ENCODE measurements at places on chromosomes 13 and 19.

- DNase-seq: peak; percentile 91
Measured at GRCh38 chr13:30744056-30744680, 8.8 kb downstream of the ALOX5AP start.

DNA sequence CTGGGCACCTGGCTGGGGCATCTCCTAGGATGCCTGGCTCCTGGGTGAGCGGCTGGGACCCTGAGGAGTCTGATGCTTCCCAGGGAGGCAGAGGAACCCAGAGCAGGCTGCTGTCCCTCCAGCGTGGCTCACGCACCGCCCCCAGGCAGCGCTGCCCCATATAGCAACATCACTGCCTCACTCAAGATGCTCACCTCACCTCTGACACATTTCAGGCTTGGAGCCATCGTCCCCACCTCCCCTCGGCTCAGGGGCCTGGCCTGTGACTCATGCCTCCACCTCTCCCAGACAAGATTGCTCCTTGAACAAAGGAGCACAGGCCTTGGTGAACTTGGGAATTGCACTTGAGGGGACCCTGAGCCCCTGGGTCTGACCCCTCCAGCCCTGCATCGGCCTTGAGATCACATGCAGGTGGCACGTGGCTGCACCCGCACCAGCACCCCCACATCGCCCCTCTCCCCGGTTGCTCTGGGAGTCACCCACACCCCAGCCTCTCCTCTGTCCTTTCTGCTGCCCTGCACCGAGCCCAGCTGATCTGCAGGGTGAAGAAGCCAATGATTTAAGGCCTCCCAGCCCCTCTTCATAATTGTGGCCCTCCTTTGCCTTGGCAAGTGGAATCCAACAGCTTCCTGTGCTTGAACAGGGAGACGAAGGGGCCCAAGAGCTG, 11.2 kb downstream of the CEBPA start:
- no peak for DNase-seq

DNA sequence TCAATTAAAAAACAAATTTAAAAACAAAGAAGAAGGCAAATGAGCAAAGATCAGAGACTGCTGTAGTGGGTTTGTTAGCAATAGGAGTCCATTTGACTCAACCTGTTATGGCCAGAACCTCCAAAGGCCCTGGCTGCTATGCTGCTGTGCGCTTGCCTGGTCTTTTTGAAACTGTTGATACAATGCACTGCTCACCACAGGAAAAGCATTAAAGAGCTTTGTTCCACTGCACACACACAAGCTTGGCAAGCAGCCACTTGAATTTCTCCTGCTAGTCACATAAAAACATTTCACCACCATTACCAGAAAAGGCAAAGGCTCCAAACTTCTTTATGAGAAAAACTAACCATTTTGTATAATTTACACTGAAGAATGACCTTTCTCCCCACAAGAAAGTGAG, 132.2 kb downstream of the FREM2 start:
- no peak for DNase-seq

DNA sequence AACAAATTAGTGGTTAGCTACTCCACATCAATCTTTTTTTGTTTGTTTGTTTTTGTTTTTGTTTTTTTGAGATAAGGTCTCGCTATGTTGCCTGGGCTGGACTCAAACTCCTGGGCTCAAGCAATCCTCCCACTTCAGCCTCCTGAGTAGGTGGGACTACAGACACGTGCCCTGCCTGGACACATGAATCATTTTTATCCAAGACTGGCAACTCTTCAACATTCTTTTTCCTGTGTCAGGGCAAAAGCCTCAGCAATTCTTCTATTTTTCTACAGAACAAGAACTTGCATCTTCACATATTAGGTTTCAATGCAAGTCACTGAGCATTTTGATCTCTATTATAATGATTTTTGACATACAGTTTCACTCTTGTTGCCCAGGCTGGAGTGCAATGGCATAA, 76.8 kb upstream of the LRCH1 start:
- DNase-seq: no peak

- no peak for DNase-seq
Measured at GRCh38 chr13:73548449-73548848, 489.6 kb downstream of the KLF5 start.

DNA sequence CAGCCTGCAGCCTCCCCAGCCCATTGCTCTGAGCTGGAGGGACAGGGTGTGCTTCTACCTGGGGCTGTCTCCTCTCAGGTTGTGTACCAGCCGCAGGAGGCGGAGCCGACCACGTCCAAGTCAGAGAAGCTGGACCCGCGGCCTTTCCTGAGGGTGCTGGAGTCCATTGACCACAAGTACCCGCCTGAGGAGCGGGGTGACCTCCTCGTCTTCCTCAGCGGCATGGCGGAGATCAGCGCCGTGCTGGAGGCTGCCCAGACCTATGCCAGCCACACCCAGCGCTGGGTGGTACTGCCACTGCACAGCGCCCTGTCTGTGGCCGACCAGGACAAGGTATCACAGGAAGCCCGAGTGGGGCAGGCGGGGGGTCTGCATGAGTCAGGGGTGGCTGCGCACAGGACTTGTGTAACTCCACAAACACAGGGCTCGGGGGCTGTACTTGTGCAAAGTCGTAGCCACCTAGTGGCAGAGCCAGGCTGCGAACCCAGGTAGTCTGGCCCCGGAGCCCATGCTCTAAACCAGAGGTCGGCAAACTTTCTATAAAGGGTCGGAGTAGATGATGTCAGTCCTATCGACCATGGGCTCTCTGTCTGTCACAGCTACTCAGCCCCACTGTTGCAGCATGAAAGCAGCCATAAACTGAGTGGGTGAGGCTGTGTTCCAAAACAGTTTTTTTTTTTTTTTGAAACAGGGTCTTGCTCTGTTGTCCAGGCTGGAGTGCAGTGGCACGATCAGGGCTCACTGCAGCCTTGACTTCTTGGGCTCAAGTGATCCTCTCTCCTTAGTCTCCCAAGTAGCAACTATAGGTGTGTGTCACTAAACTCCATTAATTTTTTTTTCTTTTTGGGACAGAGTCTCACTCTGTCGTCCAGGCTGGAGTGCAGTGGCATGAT, 8.9 kb downstream of the DHX34 start:
- DNase-seq: no peak

DNA sequence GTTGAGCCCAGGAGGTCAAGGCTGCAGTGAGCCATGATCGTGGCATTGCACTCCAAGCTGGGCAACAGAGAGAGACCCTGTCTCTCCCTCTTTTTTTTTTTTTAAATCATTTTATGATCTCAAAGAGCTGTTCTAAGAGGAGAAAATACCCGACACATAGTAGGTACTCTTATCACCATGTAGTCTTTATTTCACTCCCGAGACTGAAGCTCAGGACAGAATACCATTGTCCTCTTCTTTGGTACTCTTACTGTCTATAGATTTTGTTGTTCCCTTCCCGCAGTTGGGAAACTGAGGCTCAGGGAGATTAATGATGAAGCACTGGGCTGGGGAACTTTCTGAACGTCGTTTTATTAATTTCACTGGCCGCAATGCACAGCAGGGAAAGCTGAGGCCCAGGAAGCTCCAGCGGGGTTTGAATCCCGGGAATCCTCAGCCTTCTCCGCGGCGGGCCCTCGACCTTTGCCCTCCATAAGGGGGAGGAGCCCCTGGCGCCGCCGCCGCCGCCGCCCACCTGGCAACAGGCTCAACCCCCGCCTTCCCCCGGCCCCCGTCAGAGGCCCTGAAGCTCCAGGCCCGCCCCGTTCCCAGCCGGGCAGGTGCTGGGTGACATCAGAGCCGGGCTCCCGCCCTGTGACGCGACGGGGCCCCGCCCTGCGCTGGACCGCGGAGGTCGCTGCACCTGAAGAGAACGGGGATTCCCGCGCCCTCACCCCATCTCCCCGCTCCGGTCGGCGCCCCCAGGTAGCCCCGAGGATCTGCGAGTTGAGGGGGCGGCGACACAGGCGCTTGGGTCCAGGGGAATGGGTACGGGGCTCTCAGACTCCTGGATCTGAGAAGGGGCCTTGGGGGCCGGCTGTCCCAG, 1.6 kb downstream of the MYH14 start:
- no peak for DNase-seq

DNA sequence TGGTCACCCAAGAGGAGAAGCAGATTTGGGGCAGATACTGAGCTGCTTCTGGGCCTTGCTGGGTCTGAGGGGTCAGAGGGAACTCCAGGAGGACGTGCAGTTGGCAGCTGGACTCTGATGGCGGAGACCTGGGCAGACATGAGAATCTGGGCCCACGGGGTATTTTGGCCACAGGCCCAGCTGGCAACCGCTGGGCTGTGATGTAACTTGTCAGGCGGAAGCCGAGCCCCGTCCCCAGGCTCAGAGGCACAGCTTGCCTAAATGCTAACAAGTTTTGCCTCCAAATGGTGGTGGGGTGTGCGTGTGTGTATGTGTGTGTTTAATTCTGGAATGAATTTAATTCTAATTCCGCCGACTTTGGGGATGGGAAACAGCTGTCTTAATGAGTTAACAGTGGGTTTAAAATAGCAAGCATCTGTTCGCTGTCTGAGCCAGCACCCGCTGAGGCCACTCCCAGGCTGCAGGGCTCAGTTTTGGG, 11.6 kb downstream of the ZNRF4 start:
- no peak for DNase-seq
